ENCODE measurements at places on chromosomes 7 and 10.

GRCh38 chr10:80518807-80519360 is 18.8 kb upstream of the SH2D4B start:
- no peak for DNase-seq

GRCh38 chr7:118245267-118246040 is 20.9 kb downstream of the ANKRD7 start:
- no peak for DNase-seq

GRCh38 chr7:117068511-117069145 is 115.3 kb downstream of the ST7 start:
- DNase-seq: no peak

GRCh38 chr10:118458957-118459641 is 117.0 kb upstream of the FAM204A start:
- DNase-seq: no peak

DNA sequence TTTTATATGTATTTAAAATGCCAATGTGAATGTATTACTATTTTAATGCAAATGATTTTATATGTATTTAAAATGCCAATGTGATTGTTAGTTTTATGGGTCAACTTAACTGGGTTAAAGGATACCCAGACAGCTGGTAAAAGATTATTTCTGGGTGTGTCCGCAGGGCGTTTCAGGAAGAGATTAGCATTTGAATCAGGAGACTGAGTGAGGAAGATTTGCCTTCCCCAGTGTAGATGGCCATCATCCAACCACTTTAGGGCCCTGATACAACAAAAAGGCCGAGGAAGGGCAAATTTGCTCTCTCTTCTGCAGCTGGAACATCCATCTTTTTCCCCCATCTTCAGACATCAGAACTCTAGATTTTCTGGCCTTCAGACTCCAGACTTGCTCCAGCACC is 116.2 kb downstream of the BAMBI start:
- DNase-seq: no peak

GRCh38 chr7:98681951-98682350 is 64.9 kb downstream of the NPTX2 start:
- DNase-seq: no peak

- DNase-seq: no peak
Observed at GRCh38 chr10:71084061-71084817, 128.1 kb upstream of the UNC5B start.

- DNase-seq: no peak
Observed at GRCh38 chr7:107274506-107274905, 105.7 kb downstream of the HBP1 start.

GRCh38 chr7:137146012-137146455 is 197.5 kb downstream of the PTN start:
- no peak for DNase-seq

GRCh38 chr7:101615446-101615845 is 13.7 kb downstream of the MYL10 start:
- DNase-seq: no peak

- no peak for DNase-seq
Observed at GRCh38 chr10:125448596-125448995, 234.4 kb downstream of the TEX36 start.

DNA sequence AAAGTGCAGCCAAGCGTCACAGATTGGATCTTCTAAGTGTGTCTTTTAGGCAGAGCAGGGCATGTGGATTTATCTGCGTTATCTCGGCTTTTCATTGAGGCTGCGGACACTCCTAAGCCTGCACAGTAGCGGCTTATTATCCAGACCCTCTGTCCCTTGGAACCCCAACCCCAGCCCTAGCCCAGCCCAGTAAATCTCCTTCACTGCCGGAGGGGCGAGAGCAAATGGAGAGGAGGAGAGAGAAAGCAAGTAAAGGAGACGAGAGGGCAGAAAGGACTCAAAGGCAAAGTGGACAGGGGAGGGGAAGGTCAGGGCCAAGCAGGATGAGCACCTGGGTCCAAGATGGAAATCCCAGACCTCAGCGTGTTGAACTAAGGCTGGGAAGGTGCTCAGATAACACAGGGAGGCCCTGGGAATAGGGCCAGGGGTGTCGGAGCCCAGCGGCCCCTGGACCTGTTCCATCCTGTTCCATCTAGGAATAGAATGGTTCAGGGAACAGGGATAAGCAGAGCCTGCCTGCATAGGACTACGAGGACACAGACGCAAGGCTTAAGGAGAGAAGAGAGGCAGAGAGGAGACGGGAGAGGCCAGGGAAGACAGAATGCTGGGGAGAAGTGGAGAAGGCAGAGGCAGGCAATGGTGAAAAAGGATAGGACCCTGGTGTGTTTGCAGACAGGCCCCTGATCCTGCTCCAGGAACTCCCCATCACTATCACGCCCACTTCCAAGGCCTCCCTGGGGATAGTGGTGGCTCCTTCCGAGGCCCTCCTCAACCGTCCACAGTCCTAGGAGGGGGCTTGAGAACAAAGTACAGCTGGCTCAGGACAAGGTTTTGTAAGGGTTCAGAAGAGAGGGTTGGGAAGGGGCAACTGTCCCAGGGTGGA is 99.6 kb downstream of the CHST15 start:
- DNase-seq: no peak

DNA sequence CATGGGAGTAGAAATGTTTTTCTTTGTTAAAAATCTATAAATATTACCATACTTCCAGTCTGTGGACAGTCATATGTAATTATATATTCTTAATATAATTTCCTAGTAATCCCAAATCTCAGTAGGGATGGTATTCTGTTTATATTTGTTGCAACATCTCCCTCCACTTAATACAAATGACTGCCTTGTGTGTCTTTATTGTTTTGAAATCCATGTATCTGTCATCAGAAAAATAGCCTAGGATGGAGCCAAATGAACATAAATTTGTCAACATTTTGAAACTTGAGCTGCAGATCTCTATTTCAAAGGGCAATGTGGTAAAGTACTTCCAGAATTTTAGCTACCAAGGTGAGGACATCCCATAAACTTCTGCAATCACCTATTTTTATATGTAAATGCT is 290.7 kb downstream of the TSPAN12 start:
- DNase-seq: no peak

- no peak for DNase-seq
Observed at GRCh38 chr10:96891840-96892239, 59.7 kb downstream of the LCOR start.

DNA sequence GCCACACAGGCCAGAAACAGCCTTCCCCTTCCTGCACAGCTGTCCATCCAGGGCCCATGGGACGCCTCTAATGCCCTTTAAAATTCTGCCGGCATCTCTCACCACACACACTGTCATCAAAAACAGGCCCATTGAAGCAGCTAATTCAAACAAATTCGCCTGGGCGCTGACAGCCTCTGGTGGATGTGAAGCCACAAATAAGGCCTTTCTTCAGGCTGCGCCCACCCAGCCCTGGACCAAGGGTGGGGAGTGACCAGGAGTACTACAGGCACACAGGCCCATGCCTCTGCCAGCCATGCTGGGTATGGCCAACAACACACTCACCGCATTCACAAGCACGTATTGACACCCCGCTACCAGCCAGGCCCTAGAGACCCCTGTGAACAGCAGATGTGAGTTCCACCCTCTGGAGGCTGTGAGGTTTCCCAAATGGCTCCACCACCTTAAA is 54.6 kb downstream of the SLIT1 start:
- no peak for DNase-seq

GRCh38 chr10:66564287-66564686 is 361.5 kb upstream of the LRRTM3 start:
- no peak for DNase-seq

DNA sequence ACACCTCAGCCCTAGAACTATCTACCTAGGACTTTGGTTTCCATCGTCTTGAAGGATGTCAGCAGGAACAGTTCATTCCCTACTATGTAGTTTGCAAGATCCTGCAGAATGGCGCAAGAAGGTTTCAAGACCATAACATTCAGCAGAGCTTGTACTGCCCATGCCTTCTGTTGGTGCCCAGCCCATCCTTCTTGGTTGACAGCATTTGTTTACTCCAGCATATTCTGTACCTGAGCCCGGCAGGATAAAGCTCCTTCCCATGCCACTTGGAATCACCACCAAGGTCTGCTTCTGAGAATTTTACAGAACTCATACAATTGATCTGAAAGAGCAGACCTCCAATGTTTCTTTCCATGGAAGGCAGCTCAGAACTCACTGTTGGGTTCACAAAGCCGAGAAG is 150.8 kb downstream of the ARID5B start:
- DNase-seq: no peak

DNA sequence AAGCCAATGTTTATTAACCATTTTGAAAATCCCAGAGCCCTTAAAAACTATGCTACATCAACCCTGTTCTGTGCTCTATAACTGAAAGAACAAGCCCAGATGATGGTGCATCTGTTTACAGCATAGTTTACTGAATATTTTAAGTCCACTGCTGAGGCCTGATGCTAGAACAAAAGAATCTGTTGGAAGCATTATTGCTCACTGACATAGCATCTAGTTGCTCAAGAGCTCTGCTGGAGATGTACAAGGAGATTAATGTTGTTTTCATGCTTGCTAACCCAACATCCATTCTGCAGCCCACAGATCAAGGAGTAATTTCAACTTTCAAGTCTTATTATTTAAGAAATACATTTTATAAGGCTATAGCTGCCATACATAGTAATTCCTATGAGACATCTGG is 181.3 kb upstream of the FEZF1 start:
- DNase-seq: no peak

- DNase-seq: no peak
Observed at GRCh38 chr10:44786286-44786850, 124.8 kb upstream of the TMEM72 start.

DNA sequence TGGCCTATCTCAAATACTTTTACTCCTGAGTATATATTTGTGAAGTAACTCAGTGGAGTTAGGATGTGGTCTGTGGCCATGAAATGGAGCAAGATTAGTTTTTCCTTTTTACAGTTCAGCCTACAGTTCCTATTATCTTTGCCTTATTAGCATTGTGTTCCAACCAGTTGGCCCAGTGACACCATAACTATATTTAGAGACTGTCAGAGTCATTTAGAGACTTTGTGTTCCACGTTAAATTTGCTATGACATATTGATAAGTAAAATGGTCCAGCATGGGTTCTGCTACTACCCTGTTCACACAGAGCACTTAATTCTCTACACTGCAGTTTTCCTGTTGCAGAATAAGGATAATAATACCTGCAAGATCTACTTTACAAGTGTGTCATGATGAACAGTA is 68.3 kb upstream of the RAB11FIP2 start:
- DNase-seq: no peak

DNA sequence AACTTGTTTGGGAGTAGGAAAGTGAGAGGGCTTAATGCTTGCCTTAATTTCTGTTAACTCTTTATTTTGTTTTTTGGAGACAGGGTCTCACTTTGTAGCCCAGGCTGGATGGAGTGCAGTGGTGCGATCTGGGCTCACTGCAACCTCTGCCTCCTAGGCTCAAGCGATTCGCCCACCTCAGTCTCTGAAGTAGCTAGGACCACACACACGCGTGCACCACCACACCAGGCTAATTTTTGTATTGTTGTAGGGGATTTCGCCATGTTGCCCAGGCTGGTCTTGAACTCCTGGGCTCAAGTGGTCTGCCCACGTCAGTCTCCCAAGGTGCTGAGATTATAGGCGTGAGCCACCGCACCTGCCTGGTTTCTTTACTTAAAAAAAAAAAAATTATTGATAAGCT is 1.9 kb downstream of the PPP2R2D start:
- DNase-seq: no peak

- no peak for DNase-seq
Observed at GRCh38 chr10:43689955-43690771, 41.5 kb upstream of the ZNF32 start.

DNA sequence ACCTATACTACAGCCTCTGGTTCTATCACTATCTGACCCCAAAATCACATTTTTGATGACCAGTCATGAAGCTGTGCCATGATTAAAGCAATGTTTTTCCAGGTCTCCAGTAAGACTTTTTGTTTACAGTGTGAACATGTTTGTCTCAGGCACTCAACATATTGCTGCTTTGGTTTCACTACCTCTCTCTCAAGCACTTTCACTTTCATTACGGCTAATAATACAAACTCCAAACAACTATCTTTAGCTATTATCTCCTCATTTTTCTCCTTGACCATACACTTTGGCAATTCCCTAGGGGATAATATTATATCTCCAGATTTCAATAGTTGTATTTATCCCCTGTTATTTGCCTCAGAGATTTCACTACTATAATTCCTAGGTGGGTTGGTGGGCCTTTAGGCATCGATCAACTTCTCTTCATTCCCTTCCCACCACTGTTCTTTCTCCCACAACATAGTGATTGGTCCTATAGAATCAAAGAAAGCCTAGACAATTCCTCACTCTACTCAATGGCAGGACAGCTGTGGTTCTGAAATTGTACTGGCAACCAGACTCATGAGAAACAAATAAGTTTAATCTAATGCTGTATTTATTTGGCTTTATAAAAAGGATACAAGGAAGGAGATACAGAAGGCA is 261.4 kb upstream of the ZWINT start:
- no peak for DNase-seq

- no peak for DNase-seq
Observed at GRCh38 chr7:54662701-54663100, 96.3 kb downstream of the SEC61G start.

DNA sequence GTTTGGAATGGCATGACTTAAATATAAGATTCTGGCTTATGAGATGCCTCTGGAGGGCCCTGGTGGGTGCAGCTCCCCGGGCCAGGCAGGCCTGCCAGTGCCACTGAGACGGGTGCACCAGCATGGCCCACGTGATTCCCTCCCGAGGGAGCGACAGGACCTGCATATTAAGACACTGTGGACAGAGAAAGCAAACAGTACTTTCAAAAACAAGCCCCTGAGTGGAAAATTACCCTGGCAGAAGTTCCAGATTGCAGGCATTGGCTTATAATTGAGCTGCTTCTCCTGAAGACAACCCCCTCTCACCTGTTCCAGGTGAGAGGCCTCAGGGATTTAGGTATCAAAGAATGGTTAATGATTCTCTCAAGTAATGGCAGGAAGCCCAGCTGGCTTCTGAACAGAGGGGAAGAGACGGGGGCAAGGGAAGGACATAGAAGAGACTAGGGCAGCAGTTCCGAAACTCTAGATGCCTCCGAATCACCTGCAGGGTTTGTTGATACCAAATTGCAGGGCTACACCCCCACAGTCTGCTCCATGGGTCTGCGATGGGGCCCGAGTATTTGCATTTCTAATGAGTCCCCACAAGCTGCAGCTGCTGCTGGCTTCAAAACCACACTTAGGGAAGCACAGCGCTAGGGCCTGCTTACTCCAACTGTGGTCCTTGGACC is 66.0 kb upstream of the DOCK1 start:
- peak; percentile 27 for DNase-seq

DNA sequence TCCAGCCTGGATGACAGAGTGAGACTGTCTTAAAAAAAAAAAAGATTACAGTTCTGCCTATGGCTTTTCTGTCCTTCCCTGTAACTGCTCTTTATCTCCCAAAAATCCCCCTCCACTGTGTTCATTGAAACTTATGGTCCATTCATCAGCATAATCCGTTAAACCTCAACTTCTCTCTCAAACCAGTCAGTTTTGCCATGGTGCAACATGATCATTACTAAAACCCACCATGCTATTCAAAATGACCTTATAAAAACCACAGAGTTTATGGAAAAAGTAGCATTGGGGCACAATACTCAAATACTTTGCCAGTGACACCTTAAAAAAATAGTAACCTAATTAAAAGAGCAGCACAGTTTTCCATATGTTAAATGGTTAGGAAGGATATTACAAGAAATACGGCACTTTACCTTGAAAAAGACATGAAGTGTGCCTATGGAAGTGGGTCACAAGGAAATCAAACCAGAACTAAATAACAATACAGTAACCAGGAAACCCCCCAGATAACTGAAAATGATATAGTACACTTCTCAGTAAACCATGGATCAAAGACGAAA is 74.0 kb upstream of the ST8SIA6 start:
- no peak for DNase-seq

Data from left renal cortex interstitium (tissue), 4 donors.